Foreskin fibroblast (primary cell): ENCODE measurements at places on chromosomes 16 and 17.

GRCh38 chr17:42512246-42512645 lies 23.8 kb upstream of the NAGLU start:
- DNase-seq = no peak

- DNase-seq = no peak
These were observed 32.9 kb upstream of the SRSF1 start for GRCh38 chr17:58039975-58040374.

- no peak for DNase-seq
These were observed 940.5 kb downstream of the CDH11 start for GRCh38 chr16:64181271-64181925.

DNA sequence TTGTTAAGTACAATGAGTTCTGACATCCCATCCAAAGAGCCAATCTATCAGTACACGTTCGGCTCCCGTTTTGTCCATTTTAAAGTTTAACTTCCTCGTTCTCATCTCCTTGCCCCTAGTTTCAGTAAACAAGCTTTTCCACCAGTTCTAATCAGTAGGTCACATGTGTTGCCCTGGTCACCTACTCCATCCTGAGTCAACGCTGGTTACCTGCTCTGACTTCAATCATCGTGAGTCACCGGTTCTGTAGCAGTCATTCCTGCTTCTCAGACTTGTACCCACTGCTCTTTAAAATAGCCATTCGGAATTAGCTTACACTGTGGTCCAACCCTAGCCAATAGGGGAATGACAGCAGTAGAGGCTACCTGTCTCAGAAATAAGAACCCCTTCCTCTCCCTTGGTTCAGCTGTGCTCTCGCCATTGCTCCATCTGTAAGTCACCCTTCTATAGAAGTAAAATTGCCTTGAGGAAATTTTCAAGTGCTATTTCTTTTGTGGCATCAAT lies 191.0 kb downstream of the CPPED1 start:
- DNase-seq = no peak

DNA sequence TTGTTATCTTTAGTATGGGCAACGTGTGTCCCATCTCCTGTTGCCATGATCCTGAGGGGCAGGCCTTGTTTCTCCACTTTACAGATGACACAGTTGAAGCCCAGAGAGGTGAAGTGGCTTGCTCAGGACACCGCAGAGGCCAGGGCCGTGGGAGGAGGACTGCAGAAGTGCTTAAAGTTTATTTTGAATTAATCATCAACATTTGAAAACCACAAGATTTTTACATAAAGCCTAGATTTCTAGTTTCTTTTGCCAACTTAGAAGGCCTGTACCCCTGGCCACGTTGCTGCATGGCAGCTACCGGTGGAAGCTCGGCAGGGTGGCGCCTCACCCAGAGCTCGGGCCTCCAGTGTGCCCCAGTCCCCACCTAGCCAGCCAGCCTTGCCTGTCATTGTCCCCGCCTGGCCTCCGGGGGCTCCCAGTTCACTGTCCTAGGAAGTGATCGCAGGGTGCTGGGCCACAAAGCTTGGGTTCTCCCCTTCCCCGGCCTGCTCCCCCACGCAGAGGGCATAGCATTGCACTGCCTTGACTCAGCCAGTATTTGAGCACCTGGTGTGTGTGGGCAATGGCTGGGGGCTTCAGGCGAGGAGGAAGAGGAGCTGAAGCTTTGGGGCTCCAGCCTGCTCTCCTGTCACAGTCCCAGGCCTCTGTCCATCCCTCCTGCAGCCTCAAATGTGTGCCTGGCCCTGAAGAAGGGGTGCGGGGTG lies 14.8 kb upstream of the ADCY7 start:
- peak; percentile 88 for DNase-seq

DNA sequence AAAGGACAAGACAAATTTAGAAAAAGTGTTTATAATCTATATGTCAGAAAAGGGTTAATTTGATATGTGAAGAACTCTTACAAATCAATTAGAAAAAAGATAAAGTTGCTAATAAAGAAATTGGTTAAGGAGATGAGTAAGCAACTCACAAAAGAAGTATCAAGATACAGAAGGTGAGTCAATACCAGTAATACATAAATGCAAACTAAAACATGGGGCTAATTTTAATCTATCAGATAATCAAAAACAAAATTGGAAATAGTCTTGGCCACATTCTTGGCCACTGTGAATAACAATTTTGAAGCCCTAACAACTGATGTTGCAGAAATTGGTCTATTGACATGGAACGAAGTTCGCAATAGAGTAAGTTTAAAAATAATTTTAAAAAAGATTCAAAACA lies 6.8 kb downstream of the DHRS7C start:
- no peak for DNase-seq

- no peak for DNase-seq
These were observed 668 bp downstream of the SPATA2L start for GRCh38 chr16:89700649-89701424.

DNA sequence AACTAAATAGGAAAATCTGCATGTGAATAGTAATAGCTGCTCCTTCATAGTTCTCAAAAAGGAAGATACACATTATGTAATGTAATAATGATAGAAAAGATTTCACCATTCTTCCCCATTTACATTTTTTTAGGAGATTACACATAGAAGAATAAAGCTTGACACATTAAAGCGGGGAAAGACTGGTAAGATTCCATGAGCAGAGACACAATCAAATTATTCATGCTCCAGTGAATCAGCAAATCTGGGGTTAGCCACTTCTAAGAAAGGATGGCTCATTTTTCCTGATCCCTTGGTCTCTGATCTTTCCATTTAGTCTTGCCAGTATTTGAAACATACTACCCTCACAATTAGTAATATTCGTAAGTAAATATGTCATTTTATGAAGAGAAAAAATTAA lies 81.9 kb downstream of the CA4 start:
- peak; percentile 60 for DNase-seq

GRCh38 chr17:69574257-69575197 lies 160.0 kb downstream of the MAP2K6 start:
- peak; percentile 30 for DNase-seq

DNA sequence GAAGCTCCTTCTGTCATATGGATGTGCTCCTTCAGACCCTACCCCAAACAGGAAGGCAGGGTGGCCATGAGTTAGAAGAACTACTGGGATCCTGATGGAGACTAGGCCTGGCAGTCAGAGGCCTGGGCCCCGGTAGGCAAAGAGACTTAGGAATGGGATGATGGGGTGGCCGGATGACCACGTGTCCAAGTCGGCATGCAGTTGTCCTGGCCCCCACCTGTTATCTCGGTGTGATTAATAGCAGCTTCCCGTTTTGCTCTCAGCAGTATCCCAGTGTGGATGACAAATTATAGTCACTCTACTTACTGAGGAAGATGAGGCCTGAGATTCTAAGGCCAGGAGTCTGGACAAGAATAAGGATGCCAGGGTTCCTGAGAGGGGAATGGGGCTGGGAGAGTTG lies 1.5 kb downstream of the TNFSF12 start:
- no peak for DNase-seq

GRCh38 chr17:9406046-9406606 lies 169.5 kb downstream of the STX8 start:
- no peak for DNase-seq

DNA sequence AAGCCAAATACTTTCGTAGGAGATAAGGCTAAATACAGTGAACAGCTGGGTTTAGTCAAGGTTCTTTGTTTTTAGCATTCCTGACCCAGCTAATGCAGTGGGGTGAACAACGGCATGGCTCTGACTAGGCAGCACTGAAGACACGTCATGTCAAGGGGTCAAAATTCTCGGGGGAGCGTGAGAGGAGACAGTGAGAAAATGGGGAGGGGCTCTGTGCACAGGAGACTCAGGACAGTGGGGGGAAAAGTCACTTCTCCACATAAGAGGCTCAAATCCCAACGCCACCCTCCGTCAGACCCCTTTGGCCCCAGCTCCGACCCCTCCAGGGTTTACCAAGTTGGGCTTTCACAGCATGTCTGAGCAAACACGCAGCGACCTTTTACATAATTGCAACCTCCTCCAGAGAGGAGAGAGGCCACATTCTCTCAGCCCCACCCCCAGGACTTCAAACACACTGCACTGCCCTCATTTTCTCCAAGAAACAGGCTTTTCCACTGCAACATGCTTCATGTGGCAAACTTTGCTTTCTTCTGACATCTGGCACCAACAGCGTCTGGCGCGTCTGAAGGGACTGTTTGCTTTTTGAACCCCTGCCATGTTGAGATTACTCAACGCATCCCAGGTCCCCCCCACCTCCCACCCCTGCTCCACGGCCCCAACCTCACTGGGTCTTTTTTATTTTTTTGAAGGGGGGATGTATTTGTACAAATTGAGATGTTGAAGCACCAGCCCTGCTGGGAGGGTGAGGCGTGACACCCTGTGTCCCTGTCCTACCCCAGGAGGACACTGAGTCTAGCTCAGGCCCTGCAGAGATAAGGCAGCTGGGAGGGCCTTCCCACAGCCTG lies 30.0 kb downstream of the AXIN2 start:
- peak; percentile 76 for DNase-seq

- no peak for DNase-seq
These were observed 9.3 kb downstream of the KCTD5 start for GRCh38 chr16:2691491-2692248.

- DNase-seq = no peak
These were observed 251.7 kb downstream of the CDH13 start for GRCh38 chr16:82878466-82878865.

DNA sequence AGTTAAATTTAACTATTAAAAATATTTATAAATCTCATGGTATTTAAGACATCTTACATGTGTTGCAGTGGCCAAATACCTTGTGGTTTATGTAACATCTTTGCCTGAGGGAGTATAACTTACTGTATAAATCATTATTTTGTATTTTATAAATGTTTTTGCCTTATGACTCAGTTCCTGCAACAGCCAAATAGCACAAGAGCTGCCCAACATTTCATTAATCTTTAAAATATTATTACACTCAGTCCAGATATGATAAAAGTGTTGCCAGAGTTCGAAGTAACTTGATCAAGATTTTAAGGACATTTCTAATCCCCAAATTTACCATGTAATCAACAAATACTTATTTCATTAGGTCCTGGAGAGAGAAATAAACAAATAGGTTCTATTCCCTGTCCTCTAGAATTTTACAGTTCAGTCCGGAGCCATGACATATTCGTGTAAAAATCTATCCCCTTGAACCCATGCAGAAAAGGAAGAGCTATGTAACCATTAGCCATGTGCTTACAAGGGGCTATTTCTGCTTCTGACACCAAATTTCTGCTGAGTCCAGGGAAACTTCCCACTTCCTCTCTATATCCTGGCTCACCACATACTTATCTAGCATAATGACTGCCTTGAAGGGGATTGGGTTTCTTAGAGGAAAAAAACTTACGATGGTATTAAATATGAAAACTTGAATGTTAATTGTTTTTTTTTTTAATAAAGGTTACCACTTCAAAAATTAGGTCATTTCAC lies 44.0 kb downstream of the IRX6 start:
- peak; percentile 31 for DNase-seq

DNA sequence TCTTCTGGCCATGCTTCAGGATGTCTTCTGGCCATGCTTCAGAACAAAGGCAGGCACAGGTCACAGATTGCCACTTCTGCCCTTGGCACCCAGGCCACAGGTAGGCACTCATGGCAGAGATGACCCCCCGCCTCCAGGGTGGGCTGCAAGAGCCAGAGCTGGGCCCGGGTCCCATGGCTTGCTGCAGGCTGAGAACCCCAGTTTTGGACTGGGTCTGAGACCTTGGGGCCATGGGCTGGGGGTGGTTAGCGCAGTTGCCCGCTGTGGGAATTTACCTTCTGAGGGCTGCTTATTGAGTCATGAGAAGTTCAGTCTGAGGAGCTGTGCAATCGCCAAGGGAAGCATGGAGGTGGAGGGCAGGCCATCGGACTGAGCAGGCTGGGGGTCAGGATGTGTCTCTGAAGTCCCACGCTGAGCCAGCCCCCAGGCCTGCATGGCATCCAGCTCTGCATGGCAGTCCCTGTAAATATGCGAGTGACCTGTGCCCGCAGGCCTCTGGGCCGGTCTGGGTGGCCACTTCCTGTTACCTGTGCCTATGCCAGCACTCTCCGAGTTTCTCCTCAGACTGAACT lies 1.7 kb downstream of the ANKRD13B start:
- DNase-seq = no peak

GRCh38 chr17:5619088-5619740 lies 34.9 kb upstream of the NLRP1 start:
- DNase-seq = no peak

DNA sequence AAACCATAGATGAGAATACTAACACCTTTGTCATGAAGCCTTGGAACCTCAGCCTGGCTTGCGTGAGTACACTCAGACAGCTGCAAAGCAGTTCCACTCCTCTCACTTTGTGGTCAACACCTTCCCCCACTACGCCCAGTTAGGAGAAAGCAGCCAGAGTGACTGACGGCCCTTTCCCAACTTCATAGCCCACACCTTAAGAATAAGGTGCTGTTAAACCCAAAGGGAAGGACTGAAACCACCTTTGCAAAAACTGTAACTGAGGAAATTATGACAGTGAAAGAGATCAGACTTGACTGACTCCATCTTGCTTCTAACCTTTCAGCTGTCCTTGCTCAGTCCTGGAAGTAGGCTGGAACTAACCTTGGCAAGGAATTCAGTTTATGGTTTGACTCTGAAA lies 13.7 kb downstream of the N4BP1 start:
- DNase-seq = no peak

GRCh38 chr17:58605986-58606385 lies 85.9 kb downstream of the TEX14 start:
- DNase-seq = no peak

- DNase-seq = peak; percentile 83
These were observed 2.4 kb upstream of the BCKDK start for GRCh38 chr16:31105677-31106213.

GRCh38 chr17:67500261-67500660 lies 123.2 kb downstream of the PITPNC1 start:
- DNase-seq = peak; percentile 48

GRCh38 chr17:82605939-82606600 lies 42.2 kb downstream of the WDR45B start:
- DNase-seq = no peak

- DNase-seq = no peak
These were observed 75.5 kb downstream of the ZNF423 start for GRCh38 chr16:49780433-49780832.

- no peak for DNase-seq
These were observed 9.3 kb upstream of the TBKBP1 start for GRCh38 chr17:47684535-47685193.

GRCh38 chr17:40803617-40804082 lies 3.9 kb upstream of the KRT28 start:
- peak; percentile 92 for DNase-seq

GRCh38 chr17:50474523-50474922 lies 4.1 kb upstream of the RSAD1 start:
- DNase-seq = no peak

- peak; percentile 57 for DNase-seq
These were observed 1.1 kb upstream of the CAPN15 start for GRCh38 chr16:526181-527014.

DNA sequence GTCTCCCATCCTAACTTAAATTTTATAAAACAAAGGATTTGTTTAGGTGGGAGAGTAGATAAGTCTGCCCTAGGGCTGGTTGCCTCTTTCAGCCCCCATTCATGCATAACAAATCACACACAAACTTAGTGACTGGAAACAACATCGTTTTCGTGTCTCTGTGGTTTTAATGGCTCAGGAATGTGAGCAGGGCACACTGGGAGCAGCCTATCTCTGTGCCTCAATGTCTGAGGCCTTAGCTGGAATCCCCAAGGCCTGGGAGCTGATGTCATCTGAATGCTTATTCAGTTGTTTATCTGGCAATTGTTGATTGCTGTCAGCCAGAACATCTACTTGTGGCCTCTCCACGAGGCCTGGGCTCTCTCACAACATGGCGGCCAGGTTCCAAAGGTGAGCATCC lies 101.9 kb upstream of the HSBP1 start:
- DNase-seq = no peak
